ENCODE measurements at places on chromosomes 4 and X.

GRCh38 chr4:111362941-111363361 lies 740.1 kb upstream of the PITX2 start:
- DNase-seq, result no peak

GRCh38 chr4:112370466-112370865 lies 73.3 kb downstream of the ALPK1 start:
- no peak for DNase-seq

GRCh38 chrX:116142976-116143375 lies 27.6 kb upstream of the AGTR2 start:
- no peak for DNase-seq

GRCh38 chr4:100816436-100817045 lies 298.7 kb upstream of the EMCN start:
- no peak for DNase-seq

GRCh38 chr4:145936142-145936996 lies 2.3 kb downstream of the ZNF827 start:
- DNase-seq, result peak; percentile 25

- DNase-seq, result no peak
These were observed 4.6 kb upstream of the ADD1 start for GRCh38 chr4:2839060-2839459.

DNA sequence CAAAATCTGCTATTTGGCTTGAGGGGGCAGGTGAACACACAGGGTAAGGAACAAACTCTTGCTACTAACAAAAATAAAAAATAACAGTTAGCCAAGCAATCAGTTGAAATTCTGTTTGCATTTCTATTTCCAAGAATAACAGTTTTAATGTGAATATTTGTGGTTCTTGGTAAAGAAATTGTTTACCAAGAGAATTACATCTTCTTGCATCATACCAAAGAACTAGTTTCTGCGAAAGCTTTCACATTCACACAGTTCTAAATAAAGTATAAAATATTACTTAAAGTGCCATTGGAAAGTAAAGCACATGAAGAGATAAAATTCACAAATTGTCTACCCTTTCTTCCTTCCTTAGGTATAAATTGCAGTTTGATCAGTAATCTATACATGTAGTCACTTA lies 54.4 kb downstream of the KLHL4 start:
- no peak for DNase-seq

DNA sequence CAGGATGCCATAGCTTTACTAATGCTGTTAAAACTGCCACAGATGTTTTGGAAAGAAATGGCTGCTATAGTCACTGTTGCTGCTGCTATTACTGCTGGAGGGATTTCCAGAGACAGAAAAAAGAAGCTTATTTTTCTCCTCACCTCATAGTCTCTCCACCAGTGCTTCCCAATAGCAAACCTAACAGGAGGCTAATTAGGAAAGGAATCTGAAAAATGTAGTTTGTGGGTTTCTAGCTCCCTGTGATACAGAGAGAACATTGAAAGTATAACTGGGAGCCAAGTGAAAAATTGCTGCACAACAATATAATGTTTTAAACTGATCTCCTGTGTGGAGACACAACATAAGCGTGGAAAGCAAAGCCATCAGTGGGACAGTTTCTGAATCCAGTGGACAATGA lies 8.6 kb upstream of the TSPAN7 start:
- DNase-seq, result no peak

DNA sequence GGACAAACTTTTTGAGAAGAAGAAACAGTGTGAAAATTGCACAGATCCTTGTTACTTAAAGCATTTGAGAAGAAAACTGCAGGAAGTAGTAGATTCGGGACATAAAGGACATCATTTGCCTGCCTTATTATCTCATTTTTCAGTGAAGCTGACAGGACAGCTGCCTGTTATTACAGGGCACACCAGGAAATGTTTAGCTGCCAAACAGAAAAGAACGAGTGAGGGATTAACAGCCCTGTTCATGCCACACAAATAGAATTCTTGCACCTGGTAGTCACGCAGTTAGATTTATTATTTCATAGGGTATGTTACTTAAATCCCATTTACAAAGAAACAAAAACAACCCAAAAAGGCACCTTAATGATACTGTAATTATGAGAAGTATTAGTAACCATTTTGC lies 100.6 kb downstream of the CHIC2 start:
- DNase-seq, result peak; percentile 88

DNA sequence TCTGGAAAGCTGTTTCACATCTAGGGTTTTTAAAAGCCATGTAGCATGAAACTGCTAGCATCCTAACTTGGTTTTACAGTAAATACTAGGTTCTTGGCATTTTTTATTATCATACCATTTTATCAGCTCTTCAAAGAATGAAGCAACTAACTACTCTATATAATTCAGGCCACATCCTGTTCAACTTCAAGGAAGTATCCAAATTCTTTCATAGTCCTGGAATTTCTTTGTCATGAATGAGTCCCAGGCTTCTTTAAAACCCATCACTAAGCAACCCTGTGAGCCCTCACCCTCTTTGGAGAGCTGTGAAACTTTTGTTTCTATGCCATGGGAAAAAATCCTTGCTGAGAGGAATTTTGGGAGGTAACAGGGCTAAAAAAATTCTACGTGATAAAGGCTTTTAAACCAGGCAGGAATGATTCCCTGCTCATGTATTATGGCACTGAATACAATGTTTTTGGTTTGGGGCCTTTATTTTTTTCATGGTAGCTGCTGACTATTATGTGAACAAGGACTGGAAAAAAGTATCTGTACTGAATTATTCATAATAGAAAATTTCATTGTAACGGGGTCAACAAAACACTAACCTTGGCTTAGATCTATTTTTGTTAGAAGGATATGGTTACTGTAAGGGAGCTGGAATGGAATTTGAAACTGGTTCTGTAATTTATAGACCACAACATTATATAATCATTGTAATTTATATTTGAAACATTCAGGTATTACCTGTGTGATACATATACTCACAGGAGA lies 164.9 kb downstream of the DCTD start:
- no peak for DNase-seq

- DNase-seq, result no peak
These were observed 7.2 kb downstream of the SMS start for GRCh38 chrX:21947671-21948070.

- DNase-seq, result no peak
These were observed 54.0 kb downstream of the SLC9A7 start for GRCh38 chrX:46704767-46705386.

- no peak for DNase-seq
These were observed 18.4 kb upstream of the MAGEB17 start for GRCh38 chrX:16148896-16149295.

GRCh38 chr4:114277690-114278089 lies 298.2 kb upstream of the ARSJ start:
- no peak for DNase-seq

- no peak for DNase-seq
These were observed 24.8 kb downstream of the GRIA2 start for GRCh38 chr4:157245351-157245750.

DNA sequence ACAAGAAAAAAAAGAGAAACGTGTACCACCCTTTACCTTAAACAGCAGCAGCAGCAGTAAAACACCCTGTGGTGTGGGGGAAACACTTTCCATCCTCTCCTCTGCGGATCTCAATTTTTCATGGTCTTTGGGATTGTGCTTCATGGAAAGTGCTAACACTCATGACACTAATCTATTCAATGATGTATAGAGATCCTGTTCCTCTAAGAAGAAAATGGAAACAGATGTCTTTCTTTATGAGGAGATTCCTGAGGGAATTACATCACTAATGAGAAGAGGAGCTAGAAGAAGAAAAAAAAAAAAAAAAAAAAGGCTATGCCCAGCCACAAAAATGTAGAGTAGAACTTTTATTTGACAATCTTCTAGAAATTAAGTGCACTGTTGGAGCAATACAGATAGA lies 62.9 kb upstream of the NDST3 start:
- no peak for DNase-seq

DNA sequence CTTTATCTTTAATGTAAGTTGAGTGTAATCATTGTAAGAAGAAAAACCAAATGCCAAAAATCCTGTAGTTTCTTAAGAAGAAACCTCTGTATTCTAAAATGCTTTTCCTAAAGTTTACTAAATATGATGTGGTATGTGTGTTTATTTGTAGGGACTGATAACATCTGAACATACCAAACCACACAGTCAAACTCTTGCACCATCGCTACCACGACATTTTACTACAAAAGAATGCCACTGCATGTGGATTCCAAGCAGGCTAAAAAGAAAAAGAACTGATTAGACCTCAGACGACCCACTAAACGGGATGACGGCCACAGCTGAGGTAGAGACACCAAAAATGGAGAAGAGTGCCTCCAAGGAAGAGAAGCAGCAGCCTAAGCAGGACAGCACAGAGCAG lies 46.1 kb downstream of the LAS1L start:
- DNase-seq, result no peak

DNA sequence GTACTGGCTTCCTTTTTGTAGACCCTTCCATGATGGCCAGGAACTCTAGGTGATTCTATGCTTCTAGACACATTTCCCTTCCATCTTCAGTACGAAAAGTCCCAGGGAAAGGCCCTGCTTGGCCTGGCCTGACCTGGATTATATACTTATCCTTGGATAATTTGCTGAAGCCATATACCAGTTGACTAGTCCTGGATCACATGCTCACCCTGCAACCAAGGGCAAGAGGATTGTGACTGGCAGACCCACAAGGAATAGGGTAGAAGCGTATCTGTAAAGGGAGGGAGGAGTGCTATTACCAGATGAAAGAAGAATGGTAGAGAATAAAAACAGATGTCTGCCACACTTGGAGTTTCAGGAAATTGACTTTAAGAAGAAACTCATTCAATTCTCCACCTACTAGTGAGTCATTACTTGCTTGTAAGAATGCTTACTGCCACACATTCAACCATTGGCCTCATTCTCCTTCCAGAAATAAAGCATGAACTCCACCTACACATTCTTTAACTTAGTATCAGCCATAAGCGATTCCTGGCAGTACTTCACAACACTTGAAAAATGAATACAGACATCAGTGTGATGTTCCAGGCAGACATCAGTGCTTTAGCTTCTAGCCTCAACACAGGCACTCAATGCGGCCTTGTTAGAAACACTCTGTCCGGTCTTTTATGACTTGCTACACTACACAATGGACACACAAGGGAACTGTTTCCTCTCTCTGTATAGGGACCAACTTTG lies 141.8 kb downstream of the CBR4 start:
- no peak for DNase-seq

DNA sequence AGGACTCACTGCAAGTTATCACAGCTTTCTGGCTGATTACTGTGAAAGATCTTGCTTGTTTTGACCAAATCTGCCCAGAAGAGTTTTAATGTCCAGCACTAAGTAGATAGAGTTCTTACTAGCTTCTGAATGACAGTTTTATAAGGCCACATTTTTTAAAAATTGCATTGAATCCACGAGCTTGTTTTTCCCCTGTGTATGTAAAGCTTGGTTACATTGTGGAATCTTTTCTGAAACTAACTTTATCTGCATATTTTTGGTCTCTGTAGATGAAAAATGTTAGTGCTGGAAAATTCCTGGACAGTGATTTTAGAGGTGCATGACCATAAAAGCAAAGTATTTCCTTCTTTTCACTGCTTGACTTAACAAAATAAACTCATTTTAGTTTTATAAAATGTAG lies 650.3 kb upstream of the FAM241A start:
- DNase-seq, result no peak

GRCh38 chrX:39244147-39244546 lies 442.9 kb downstream of the MID1IP1 start:
- no peak for DNase-seq

DNA sequence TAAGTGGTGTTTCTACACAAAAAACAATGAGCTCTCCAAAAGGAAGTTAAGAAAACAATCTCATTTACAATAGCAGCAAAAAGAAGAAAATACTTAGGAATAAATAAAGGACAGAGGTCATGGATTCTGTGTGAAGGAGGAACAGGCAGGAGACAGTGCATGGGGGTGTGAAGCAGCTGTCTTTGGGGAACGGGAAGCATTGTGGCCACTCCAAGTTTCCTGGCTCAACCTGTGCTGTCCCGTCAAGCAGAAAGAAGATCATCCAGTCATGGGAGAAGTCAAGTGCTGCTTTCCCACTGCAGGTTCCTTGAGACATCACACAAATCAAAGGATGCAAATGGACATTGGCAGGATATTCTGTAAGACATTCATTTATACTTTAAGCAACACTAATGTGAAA lies 66.1 kb upstream of the MAML3 start:
- DNase-seq, result no peak

DNA sequence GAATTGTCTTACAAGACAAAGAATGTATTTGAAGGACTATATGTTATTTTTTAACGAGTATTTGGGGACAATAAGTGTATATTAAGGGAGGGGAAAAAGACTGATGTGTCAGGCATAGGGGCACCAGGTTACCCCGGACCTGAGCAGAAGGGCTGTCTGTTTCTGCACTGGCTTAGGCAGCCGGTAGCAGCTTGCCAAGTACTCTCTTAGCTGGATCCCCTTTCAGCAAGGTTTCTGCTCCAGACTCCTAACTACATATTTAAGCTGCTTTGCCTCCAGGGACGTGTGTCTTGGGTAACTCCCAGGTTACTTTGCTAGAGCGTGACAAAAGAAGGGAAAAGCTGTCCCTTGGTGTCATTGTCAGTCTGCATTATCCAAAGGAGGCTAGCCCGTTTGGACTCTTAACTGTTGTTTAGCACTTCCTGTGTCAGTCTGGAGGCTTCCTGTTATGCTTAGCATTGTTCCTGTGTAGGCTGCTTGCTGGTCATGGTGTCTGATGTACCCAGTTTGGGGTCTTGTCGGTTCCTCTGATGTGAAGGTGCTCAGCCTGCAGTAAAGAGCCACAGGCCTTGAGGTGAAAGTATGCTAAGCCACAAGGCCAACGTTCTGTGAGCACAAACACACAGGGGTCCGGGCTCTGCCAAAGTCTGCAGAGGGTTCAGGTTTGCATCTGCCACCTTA lies 11.6 kb downstream of the CXCR3 start:
- no peak for DNase-seq

DNA sequence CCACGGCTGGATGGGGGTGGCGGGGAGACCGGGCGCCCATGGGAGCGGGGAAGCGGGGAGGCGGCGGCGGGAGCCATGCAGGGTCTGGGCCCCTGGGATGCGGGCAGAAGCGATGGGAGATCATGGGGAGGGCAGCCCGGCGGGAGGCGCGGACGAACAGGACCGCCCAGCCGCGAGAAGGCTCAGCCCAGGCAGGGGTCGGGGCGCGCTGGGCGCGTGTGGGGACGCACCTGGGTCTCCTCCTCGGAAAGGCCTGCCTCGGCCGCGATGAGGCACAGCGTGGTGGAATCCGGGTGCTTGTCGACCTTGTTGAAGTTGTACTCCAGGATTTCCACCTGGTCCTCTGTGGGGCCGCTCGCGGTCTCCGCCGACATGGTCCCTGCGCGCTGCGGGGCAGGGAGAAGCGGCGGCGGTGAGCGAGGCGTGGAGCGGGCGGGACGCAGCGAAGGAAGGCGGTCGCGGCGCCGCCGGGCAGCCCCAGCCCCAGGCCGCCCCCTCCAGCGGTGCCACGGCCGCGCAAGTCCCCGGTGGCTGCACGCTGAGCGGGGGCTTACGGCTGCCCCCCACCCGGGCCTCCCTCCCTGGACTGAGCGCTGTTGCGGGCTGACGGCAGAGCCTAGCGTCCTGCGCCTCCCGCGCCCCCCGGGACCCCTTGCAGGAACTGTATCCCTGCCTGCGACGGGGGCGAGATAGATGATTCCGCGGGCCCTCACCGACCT lies 25.3 kb downstream of the HOPX start:
- no peak for DNase-seq

All from NCI-H1930 (cell line).